ENCODE measurements at places on chromosomes 1 and 21.

DNA sequence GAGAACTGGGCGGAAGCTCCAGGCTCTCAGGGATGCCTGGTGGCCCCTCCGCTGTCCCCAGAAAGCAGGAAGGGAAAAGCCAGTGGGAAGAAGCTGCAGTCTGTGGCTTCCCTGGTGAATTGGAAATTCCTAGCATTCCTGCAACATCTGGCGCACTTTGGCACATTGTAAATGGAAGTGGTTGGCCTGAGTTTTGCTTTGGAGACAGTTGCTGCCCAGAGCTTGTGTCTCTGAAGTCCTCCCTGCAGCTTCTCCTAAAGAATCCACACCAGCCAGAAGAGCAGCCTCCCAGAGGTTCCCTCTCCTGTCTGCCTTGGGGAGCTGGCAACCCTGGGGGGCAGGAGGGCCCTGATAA, 48.2 kb downstream of the ARHGEF10L start:
- DNase-seq: no peak

GRCh38 chr1:1554926-1555915, 14.8 kb upstream of the TMEM240 start:
- no peak for DNase-seq

GRCh38 chr1:192869308-192869940, 60.6 kb downstream of the RGS2 start:
- peak; percentile 4 for DNase-seq

GRCh38 chr21:45001134-45002095, 61.6 kb downstream of the SLX9 start:
- DNase-seq: no peak

DNA sequence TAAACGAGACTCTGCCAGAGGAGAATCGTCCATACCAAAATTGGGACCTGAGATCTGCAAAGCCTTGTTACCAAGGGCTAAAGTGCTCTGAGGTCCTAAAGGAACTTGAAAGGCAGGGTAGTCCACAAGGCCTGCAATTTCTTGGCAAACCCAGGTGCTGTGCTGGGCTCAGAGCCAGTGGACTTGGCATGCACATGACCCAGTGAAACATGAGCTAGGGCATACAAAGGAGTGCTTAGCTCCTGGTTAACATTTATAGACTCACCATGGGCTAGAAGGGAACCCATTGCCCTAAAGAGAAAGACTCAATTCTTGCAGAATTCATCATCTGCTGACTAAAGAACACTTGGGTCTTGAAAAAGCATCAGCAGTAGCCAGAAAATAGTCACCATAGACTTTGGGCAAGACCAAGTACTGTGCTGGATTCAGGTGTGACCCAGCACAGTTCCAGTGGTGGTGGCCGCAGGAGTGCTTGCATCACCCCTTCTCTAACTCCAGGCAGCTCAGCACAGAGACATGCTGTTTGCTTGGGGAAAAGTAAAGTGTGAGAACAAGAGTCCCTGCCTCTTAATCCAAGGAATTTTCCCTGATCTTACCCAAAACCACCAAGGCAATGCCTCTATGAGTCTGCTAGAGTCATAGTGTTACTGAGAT, 1069.4 kb upstream of the ADGRL2 start:
- DNase-seq: no peak

DNA sequence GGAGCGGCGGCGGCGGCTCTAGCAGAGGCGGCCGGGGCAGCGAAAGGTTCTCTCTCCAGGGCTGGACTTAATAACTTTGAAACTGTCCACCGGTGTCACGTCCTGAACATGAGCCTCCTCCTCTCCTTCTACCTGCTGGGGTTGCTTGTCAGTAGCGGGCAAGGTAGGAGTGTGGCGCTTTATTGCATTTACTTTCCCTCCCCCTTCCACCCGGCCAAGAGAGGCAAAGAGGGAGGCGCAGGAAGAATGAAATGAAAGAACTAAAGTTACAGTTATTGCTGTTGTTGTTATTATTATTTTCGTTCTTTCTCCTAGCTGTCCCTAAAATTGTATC, 214 bp downstream of the NCAM2 start:
- no peak for DNase-seq

DNA sequence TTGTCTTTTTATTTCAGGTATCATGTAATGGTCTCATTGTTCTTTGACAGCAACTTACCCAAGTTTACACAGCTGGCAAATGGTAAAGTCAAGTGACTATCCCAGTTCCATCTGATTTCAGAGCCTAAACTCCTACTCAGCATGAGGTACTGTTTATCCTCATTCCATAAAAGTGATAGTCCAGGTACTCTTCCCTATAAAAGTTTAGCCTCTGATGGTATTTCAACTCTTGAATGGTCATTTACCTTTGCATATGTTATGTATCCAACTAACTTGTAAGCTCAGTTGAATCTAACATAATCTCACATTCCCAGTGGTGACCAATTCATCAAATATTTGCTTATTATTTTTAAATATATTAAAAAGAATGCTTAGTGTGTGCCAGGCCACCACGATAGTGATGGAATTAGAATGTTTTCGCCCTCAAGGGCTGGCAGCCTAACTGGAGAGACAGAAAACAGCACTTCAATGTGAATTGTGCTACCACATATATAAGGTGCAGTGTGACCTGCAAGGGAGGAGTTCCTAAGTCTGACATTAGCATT, 307.1 kb downstream of the CTH start:
- no peak for DNase-seq

GRCh38 chr1:198934426-198934825, 295.6 kb downstream of the PTPRC start:
- DNase-seq: no peak

GRCh38 chr1:82565146-82565545, 764.4 kb downstream of the ADGRL2 start:
- no peak for DNase-seq

DNA sequence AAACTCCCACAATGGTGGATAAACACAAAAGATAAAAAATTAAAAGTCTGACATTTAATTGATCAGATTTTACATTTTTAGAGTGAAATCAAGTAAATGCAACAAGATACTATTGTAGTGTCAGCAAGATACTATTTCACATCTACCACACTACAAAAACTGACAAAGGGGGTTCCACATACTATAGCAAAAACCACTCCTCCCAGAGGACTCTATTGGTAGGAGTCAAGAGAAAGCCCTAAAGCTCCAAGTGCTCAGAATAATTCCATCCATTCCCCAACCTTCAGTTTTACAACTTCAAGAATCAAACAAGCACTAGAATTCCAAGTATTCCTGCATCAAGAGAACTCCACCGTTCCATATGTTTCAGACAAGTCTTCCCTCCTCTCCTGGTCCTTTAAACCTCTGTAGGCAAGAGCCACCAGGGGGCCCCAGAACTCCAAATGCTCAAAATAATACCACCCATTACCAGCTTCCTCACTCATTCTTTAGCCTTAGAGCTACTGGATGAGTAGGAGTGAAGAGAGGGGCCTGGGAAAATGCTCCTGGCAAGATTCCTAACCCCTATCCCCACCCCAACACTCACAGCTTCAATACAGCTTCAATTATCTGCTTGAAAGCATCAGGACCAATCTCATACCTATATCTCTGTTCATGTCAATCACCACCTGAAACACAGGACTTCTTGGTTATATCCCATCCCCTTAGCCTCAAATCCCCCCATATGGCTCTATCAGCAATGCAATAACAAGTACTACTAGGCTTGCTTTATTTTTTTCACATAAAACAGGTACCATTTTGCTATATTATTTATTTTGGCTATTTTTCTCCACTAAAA, 9.9 kb downstream of the TOR1AIP2 start:
- peak; percentile 22 for DNase-seq

DNA sequence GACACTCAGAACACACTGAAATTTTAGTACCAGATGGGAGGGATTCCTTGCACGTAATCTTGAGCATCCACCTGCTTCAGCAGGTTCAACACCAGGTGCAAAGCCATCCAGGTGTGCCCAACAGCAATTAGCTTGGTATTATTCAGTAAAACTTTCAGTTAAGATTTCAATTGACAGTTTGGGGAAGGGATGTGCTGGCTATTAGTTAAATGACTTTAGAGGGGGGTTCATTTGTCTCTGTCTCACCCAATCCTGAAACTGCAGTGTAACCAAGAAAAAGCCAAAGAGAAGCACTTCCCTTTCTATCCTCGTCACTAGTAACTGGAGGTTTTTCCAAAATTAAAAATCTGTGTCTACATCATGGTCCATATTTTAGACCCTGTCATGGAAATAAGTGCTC, 90.9 kb downstream of the PIK3R3 start:
- no peak for DNase-seq

DNA sequence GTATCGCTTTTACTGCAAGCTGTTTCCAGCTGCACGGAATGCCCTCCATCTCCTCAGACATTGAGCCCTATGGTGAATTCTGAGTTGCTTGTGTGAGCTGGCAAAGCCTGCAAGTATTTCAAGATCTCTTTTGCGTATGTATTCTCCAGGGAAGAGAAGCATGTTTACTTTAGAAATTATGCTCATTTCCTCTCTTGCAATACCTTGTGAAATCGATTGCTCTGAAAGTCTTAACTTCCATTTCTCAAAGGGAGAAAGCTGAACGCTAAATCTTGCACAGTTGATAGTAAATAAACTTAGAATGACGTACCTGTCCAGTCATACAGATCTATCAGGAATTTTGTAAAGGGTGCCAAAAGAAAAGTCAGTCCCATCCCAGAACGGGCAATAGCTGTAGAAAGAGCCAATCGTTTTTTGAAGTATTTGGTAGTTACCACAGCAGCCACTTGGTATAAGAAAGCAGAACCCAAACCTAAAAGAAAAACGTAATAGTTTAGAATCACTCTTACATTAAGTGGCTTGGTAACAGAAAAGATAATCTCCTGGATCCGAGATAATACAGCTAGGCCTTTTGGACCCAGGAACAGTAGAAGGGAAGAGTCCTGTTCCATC, 10.0 kb downstream of the SLC16A4 start:
- peak; percentile 76 for DNase-seq

DNA sequence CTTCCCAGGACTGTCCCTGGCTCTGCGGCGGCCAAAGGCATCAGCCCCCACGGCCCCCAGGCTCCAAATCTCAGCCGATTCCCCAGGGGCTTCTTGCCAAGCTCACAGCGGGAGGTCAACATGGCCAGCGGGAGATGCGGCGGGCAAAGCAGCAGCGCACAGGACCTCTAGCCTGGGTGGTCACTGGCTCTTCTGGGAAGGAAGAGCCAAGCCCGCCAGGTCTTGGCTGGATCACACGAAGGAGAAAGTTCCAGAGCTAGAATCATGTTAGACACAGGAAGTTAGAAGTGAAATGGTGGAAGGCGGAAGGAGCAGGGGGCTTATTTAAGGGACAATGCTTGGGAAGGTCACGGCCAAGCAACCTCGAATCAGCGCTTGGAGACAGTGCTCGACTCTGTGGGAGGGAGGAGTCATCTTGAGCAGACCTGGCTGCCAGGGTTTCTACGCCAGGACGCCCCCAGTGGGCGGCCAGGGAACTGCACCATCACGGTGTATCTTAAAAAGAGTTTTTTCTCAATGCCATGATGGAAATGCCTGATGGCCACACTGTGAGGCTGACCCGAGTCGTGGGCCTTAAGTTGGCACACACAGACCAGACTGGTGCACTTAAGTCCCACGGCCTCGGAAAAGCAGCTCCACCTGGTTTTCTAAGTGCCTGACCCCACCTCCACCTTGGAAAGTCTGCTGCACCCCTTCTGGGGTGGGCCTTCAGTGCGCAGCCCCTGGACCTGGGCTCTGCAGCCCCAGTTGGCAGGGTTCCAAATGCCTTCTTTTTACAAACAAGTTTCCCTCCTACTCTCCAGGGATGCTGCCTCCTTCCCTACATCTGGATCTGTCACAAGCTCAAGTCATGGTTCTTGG, 29.3 kb downstream of the SLC66A1 start:
- no peak for DNase-seq

- DNase-seq: no peak
These were observed 18.4 kb downstream of the GDAP2 start for GRCh38 chr1:117911051-117911450.

DNA sequence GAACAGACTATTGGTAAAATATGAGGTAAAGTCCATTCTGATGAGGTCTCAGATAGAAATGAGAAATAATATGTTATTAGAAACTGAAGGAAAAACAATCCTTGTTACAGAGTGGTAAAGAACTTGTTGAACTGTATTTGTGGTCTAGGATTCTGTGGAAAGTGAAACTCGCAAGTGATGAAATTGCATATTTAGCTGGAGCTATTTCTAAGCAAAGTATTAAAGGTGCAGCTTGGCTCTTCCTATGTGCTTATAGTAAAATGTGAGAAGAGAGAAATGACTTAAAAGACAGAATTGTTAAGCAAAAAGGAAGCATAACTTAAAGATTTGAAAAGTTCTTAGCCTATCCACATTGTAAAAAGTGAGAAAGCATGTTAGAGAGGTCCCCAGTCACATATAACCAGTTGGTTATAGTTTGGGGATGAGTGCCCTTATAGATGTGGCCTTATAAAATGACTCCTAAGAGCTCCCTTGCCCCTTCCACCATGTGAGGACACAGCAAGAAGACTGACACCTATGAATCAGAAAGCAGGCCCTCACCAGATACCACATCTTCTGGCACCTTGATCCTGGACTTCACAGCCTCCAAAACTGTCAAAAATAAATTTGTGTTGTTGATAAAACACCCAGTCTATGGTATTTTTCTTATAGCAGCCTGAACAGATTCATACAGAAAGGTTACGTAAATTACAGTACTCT, 24.8 kb downstream of the PHTF1 start:
- no peak for DNase-seq

- no peak for DNase-seq
These were observed 10.1 kb upstream of the MEF2D start for GRCh38 chr1:156510709-156511108.

- no peak for DNase-seq
These were observed 59.9 kb upstream of the CNN3 start for GRCh38 chr1:94986783-94987182.

All from GF-D8 (cell line).